Muscle of leg (tissue), 16 donors: ENCODE measurements at places on chromosomes 4 and X. TPM values are rescaled to one million over a fixed set of nuclear protein-coding genes. Genes with fewer than 3 reads are reported as not detected.

The PTCHD1 gene
- polyA plus RNA-seq, result 0.40 TPM

The ANXA3 gene
- 6.0 TPM for polyA plus RNA-seq

The FAM47A gene
- polyA plus RNA-seq, result not detected

DNA sequence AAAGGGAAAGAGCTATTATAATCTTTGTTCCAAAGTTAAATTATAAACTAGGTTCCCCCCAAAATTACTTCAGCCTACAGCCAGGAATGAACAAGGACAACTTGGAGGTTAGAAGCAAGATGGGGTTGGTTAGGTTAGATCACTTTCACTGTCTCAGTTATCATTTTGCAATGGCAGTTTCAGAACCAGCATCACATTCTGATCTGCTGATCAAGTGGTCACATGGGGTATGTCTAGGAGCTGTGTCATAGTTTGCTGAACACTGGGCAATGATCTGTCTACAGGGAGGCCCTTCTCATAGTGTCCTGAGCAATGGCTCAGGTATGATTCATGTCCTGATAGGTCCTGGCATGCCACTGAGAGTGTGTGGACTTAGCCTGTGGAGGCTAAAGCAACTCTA, 41.6 kb upstream of the XIAP start:
- DNase-seq, result no peak

DNA sequence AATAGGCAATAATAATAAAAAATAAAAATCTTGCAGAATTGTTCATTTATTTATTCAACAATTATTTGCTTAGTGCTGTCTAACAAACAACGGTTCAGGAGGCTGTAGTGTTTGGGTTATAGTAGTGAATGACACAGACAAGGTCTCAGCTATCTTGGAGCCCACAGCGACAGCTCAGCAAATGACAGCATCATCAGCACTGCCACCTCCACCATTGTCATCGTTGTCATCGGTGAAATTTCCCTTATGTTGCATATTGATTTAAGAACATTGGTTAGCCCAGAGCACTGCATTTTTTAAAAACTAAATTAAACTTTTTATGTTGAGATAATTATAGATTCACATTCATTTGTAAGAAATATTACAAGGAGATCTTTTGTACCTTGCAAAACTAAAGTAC, 79.9 kb downstream of the TRAPPC11 start:
- DNase-seq, result no peak

DNA sequence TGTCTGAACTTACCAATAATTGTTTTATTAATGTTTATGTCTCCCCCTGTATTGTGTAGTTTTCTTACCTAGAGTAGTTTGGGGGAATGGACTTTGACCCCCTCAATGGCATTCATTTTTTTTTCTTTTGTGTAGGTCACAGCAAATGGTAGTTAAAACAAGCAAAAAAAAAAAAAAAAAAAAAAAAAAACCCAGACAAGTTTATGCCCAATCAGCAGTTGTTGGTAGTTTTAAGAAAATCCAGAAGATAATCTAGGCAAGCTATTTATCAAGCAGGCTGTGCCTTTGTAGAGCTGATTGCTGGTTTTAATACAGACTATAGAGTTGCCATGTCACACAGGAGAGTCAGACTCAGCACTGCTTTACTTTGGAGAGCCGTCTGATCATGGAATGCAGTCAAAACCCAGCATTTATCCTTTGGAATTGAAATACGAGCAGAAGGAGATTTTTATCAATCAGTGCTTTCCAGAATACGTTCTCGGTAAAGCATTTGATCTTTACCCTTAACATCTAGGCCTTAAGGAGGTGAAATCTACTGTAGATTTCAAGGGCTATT, 16.6 kb downstream of the DCUN1D4 start:
- no peak for DNase-seq

DNA sequence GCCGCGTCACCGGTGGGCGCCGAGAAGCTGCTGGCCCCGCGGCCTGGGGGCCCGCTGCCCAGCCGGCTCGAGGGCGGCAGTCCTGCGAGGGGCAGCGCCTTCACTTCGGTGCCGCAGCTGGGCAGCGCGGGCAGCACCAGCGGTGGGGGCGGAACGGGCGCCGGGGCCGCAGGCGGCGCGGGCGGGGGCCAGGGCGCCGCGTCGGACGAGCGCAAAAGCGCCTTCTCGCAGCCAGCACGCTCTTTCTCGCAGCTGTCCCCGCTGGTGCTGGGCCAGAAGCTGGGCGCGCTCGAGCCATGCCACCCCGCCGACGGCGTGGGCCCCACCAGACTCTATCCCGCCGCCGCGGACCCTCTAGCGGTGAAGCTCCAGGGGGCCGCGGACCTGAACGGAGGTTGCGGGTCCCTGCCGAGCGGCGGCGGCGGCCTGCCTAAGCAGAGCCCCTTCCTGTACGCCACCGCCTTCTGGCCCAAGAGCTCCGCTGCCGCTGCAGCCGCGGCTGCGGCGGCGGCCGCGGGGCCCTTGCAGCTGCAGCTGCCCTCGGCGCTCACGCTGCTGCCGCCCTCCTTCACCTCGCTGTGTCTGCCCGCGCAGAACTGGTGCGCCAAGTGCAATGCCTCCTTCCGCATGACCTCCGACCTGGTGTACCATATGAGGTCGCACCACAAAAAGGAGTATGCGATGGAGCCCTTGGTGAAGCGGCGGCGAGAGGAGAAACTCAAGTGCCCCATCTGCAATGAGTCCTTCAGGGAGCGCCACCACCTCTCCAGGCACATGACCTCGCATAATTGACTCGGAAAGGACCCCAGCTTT, 5.6 kb downstream of the PRDM8 start:
- DNase-seq, result peak; percentile 73

DNA sequence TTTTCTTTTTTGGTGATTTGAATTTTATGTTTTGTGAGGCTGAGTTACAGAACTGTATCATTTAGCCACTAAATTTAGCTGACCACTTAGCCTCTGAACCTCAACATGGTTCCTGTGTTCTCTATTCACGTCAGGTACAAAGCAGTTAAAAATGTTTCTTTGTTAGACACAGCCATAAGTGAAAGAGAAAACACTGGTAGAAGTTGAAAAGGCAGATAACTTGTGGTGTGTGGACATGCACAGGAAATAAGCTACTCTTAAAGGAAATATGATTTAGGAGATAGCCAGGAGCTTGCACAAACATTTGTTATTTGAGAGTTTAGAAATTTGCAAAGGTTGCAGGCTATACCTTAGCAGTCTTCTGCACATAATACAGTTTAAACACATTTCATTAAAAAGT, 171.0 kb upstream of the RPS6KA3 start:
- no peak for DNase-seq

DNA sequence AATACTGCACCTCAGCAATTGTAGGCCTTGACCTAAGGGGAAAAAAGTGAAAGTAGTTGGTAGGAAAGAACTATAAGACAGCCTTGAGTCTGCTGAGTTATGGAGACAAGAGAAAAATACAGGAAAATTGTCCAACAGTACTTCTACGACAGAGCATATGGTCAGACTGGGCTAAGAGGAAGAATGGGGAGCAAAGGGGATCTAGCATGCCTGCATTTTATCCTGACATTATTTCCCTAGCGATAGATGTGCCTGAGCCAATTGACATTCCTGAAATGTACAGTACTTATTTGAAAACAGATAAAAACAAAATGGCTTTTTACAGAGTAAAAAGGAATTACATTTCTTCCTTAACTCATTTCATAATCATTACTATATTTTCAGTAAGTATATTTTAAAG, 22.2 kb downstream of the GUCY1A1 start:
- peak; percentile 25 for DNase-seq

DNA sequence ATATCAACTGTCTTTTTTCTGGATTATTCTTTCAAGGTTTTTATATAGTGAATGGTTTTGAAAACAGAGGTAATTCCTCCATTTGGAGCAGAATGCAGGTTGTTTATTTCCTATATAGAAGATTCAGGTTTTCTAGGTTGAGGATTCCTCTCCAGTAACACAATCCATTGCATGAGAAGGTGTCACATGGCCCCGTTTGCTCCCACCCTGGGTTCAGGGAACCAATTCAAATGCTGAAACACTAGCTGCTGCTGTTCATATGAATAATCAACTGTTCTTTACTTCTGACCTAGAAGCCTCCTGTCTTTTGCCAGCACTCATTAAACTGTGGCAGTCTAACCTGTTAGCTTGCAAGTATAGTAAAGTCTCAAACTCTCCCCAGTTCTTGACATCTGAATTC, 1316.9 kb upstream of the TENM3 start:
- DNase-seq, result no peak

DNA sequence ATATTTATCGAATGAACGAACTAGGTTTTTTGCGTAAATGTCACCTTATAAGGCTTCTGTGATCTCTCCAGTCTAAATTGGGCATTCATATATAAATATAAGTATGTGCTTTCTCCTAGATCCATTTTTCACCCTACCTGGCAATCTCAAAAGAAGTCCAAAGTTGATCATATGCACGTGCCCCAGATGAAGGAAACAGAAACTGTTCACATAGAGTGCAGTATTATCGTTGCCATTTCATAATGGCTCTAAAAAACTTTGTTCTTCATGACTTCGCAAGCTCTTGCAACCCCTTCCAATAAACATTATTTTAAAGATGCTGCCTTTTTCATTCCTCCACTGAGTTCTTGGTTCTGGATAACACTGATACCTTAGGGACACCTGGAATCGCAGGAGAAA, 708 bp downstream of the INTS12 start:
- DNase-seq, result no peak
